ENCODE measurements at places on chromosomes 1 and 21. TPM values are rescaled to one million over a fixed set of nuclear protein-coding genes. Genes with fewer than 3 reads are reported as not detected.

LBR gene
- total RNA-seq, result 39.8 TPM

S100A3 gene
- 104 TPM for total RNA-seq

ERVH48-1 gene
- total RNA-seq, result not detected

SPAG17 gene
- total RNA-seq, result not detected

G0S2 gene
- total RNA-seq, result 3.0 TPM

FAM163A gene
- not detected for total RNA-seq

PODN gene
- total RNA-seq, result not detected

SYT2 gene
- total RNA-seq, result 0.01 TPM

CCDC27 gene
- not detected for total RNA-seq

GPBP1L1 gene
- total RNA-seq, result 32.6 TPM

S100A16 gene
- total RNA-seq, result 486 TPM

NBPF20 gene
- 3.0 TPM for total RNA-seq

OR2G6 gene
- total RNA-seq, result not detected

UBE2U gene
- not detected for total RNA-seq

TTC34 gene
- 0.04 TPM for total RNA-seq

CLCA2 gene
- not detected for total RNA-seq

SPRR1A gene
- total RNA-seq, result not detected

PTPN22 gene
- total RNA-seq, result not detected
